Skin of body (tissue), 3 donors: ENCODE measurements at places on chromosomes 7 and 10. TPM values are rescaled to one million over a fixed set of nuclear protein-coding genes. Genes with fewer than 3 reads are reported as not detected.

Gene PLXDC2
- total RNA-seq: 63.2 TPM

Gene OR2AE1
- not detected for total RNA-seq

Gene EIF5AL1
- 0.30 TPM for total RNA-seq

Gene AKR1B15
- total RNA-seq: not detected

Gene SUN3
- not detected for total RNA-seq

Gene SPDYE2
- total RNA-seq: not detected

Gene RAB18
- total RNA-seq: 56.3 TPM

Gene DHTKD1
- total RNA-seq: 19.5 TPM

Gene COL17A1
- total RNA-seq: 128 TPM

Gene LRMDA
- 12.7 TPM for total RNA-seq

Gene RAB19
- total RNA-seq: 0.49 TPM

Gene LRGUK
- 1.4 TPM for total RNA-seq

Gene BEND7
- total RNA-seq: 6.9 TPM

Gene CHN2
- 9.1 TPM for total RNA-seq

Gene TAS2R41
- total RNA-seq: not detected

Gene KNDC1
- total RNA-seq: 1.1 TPM

Gene DPCD
- 21.5 TPM for total RNA-seq

Gene PHYHIPL
- 1.2 TPM for total RNA-seq
